Ovary (tissue), 10 donors: ENCODE measurements at places on chromosomes 3 and 15. TPM values are rescaled to one million over a fixed set of nuclear protein-coding genes. Genes with fewer than 3 reads are reported as not detected.

Gene RARB
- polyA plus RNA-seq: 3.5 TPM

- DNase-seq: peak; percentile 22
These were observed 1.1 kb downstream of the MON1A start for GRCh38 chr3:49928481-49929017.

- no peak for DNase-seq
These were observed 31.8 kb downstream of the REC114 start for GRCh38 chr15:73474785-73475184.

DNA sequence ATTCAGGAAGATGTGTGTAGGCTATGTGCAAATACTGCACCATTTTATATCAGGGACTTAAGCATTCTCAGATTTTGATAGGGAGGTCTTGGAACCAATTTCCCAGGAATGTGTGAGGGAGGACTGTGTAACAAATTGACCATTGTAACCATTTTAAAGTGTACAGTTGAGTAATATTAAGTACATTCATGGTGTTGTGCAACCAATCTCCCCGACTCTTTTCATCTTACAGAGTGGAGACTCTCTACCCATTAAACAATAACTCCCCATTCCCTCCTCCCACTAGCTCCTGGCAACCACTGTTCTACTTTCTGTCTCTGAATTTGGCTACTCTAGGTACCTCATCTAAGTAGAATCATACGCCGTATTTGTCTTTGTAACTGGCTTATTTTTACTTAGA is 5.1 kb downstream of the RCN2 start:
- DNase-seq: no peak

DNA sequence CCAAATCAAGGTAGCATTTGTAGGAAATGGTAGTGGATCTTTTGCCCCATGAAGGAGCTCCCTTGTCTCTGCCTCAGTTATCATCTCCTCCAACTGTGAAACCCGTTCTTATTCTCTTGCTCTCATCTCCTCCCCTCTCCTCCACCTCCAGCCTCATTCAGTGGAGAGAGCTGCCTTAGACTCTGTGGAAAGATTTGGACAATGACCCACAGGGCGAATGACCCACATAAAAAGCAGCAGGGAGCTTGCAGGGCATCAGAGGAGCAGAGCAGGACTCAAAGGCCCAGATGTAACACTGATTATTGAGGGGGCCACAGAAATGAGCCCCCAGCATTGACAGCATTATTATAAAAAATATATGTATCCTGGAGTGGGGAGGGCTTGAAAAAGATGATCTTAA is 641.1 kb upstream of the CFAP20DC start:
- DNase-seq: no peak

GRCh38 chr3:37943631-37944314 is 46.8 kb upstream of the VILL start:
- DNase-seq: no peak

Gene EIF2B5
- polyA plus RNA-seq: 42.4 TPM

GRCh38 chr3:191169566-191169965 is 29.5 kb upstream of the OSTN start:
- no peak for DNase-seq

DNA sequence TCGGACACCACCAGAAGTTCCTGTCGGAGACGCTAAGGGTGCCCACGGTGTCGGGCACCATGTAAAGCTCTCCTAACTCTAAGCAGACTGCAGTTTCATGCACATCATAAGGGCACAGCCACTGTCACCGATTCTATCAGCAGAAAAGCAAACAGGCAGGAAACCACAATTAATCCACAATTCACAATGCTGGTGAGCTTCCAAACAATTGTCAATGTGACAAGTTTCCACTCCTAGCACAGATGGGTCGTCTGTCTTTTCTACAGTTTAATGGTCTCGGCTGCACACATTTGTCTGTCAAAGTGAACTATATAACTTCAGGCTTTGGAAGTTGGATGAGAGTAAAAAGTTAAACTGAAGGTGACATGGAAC is 8.8 kb upstream of the OCA2 start:
- DNase-seq: no peak

- DNase-seq: no peak
These were observed 16.4 kb downstream of the PXYLP1 start for GRCh38 chr3:141248064-141248463.

Gene ROBO2
- 7.3 TPM for polyA plus RNA-seq
